ENCODE measurements at places on chromosomes 11 and 22. TPM values are rescaled to one million over a fixed set of nuclear protein-coding genes. Genes with fewer than 3 reads are reported as not detected.

Gene TP53AIP1
- total RNA-seq: not detected

Gene PTS
- total RNA-seq: 80.6 TPM

Gene GRIK4
- total RNA-seq: not detected

Gene PKDREJ
- total RNA-seq: not detected

Gene C22orf42
- total RNA-seq: not detected

Gene TMPRSS4
- not detected for total RNA-seq

Gene CATSPER1
- 0.36 TPM for total RNA-seq

Gene RASSF7
- total RNA-seq: 7.4 TPM

Gene ART1
- not detected for total RNA-seq

Gene DGCR6
- 0.96 TPM for total RNA-seq

Gene ELFN2
- total RNA-seq: under 0.01 TPM

Gene MYRF
- 0.10 TPM for total RNA-seq

Gene IFITM10
- total RNA-seq: 4.3 TPM

Gene RFPL3
- total RNA-seq: not detected

Gene OSBP2
- 4.3 TPM for total RNA-seq

Gene CAPN5
- total RNA-seq: 12.4 TPM

Gene CRYBB2
- not detected for total RNA-seq

Gene ATM
- total RNA-seq: 66.4 TPM

Gene RPS6KA4
- 20.8 TPM for total RNA-seq

Gene LUZP2
- total RNA-seq: not detected
